ENCODE measurements at places on chromosomes 12 and 14. TPM values are rescaled to one million over a fixed set of nuclear protein-coding genes. Genes with fewer than 3 reads are reported as not detected.

- DNase-seq, result peak; percentile 91
Observed at GRCh38 chr12:116924558-116925453, 14.1 kb downstream of the FBXW8 start.

DNA sequence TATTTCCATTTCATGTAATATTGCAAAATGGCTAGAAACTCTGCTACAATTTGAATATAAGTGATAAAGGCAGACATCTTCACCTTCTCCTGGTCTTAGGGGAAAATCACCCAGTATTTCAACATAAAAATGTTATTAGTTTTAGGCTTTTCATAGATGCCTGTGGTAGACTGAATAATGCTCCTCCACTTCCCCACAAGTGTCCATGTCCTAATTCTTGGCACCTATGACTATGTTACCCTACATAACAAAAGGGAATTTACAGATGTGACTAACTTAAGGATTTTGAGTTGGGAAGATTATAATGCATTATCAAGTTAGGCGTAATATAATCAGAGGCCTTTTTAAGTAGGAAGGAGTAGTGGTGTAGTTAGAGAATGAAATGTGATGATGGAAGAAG, 196.4 kb downstream of the TMTC3 start:
- no peak for DNase-seq

- no peak for DNase-seq
Observed at GRCh38 chr12:112023759-112024396, 10.7 kb downstream of the ERP29 start.

DNA sequence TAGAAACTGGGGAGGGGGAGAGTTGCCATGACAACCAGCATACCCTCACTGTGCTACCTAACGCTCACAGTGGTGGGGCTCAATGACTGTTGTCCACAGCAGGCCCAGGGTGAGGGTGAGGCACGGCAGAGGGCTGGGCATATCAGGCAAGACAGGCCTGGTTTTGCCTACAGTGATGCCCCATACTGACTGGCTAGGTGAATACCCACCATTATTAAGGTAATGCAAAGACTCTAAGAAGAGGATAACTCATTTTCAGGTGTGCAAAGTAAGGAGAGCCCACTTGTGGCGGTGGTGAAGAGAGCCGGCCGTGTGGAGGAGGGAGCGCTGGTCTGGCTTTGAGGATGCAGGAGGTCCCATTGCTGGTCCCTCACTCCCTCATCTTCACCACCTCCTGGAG, 422.3 kb downstream of the FUT8 start:
- DNase-seq, result no peak

GRCh38 chr12:56645201-56645716, 525 bp downstream of the ATP5F1B start:
- DNase-seq, result peak; percentile 20

DNA sequence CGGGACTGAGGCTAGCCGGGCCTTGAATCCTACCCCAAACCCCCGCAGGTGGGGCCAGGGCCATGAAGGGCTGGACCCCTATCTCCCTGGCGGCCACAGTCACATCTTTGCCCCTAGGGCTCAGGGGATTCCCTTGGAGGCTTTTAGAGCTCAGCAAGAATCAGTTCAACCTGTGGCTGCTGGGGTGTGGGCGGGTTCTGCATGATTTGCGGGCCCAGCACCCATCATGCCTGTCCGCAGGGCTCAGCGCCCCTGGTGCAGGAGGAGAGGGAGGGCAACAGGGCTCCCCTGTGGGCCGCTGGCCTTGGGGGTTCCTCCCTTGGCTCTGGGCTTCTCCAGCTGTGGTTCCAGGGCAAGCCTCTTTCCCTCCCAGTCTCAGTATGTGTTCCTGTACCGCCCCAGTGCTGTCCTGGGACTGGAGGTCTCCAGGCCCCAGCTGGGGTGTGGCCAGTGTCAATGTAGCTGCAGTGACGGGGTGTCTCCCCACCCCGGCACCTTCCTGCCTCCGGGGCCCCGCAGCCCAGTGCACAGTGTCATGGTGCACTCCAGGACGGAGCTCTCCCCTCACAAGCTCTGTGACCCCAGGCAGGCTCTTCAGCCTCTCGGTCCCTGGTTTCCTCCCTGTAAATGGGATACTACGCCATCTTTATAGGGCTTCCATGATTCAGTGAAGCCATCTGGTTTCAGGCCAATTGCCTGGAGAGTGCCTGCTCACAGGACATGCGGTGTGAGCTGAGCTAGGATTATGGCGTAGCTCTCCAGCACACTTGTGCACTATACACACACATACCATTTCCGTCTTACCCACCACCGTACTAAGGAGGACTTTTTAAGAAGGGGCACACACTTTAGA, 9.9 kb upstream of the LBHD2 start:
- DNase-seq, result no peak

The PROX2 gene
- total RNA-seq, result not detected

The EGLN3 gene
- total RNA-seq, result 30.1 TPM

DNA sequence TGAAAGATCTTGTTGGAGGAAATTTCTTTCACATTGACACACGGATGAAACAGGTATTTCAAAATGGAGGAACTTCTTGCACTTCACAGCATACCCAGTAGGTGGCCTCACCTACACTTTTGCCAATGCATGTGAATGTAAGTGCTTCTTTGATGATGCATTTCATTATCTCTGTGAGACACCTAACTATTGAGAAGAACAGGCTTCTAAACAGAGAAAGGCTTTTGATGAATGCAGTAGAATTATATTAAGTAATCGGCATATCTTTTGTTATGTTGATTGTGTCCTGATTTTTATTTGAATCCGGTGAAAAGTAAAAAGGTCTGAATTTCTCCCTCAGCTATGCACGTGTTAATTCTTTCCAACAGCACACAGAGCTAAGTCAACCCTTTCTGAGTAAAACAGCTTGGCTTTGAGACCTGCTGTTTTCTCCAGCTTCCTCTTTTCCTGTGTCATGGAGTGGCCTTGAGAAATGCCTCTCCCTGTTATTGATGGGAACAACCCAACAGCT, 399.0 kb downstream of the NAV3 start:
- peak; percentile 52 for DNase-seq

The TULP3 gene
- 37.8 TPM for total RNA-seq

DNA sequence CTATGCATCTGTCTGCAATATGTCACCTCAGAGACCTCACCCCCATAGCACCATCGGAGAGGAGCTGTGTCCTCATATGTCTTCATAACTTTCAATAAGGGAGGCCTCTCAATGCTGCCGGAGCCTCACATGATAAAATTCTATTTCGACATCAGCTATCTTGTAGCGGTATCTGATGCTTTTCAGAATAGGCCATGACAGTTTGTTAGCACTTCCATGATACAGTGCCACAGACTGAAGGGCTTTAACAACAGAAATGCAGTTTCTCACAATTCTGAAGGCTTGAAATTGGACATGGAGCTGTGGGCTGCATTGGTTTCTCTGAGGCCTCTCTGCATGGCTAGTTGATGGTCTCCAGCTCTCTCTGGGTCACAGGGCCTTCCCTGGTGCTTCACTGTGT, 125.0 kb upstream of the PZP start:
- DNase-seq, result no peak

- DNase-seq, result peak; percentile 40
Observed at GRCh38 chr12:26058818-26059217, 66.0 kb downstream of the BHLHE41 start.

DNA sequence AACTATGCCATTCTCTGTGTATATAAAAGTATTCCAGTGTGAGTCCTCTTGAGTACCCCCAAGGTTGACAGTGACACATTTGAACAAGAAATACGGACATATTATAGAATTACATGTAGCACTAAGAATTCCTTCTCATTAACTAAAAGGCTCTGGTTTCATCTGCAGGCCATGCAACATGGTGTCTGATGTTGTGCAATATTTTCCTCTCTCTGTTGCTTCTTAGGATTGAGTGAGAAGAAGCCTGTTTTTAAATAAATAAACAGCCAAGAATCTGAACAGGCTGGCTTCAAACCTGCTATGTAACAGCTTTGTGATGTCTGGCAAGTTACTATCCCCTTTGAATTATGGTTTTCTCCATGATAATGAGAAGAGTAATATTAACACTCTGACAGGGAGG, 22.2 kb upstream of the CCER1 start:
- no peak for DNase-seq

GRCh38 chr12:108696111-108696995, 35.0 kb downstream of the CORO1C start:
- peak; percentile 99 for DNase-seq

The SIX6 gene
- total RNA-seq, result not detected

The SLC25A47 gene
- not detected for total RNA-seq

DNA sequence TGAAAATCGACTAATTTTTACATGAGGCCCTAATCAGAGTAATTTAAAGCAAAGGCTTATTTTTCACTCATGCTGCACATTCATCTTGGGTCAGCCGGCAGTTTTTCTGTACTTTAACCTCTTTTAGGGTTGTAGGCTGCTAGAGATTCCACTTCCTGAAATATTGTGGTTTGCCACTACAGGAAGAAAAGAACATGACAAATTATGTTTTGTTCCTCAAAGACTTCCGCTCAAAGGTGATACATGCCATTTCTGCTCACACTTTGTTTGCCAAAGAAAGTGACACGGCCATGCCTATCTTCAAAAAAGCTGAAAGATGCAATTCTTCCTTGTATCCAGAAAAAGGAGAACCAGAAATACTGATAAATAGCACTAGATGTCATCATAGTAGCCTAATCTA, 183.4 kb upstream of the PPFIA2 start:
- no peak for DNase-seq

The DCAF4 gene
- 42.4 TPM for total RNA-seq

GRCh38 chr14:75258803-75259509, 19.7 kb upstream of the FOS start:
- DNase-seq, result peak; percentile 99

The GALNT8 gene
- total RNA-seq, result not detected

DNA sequence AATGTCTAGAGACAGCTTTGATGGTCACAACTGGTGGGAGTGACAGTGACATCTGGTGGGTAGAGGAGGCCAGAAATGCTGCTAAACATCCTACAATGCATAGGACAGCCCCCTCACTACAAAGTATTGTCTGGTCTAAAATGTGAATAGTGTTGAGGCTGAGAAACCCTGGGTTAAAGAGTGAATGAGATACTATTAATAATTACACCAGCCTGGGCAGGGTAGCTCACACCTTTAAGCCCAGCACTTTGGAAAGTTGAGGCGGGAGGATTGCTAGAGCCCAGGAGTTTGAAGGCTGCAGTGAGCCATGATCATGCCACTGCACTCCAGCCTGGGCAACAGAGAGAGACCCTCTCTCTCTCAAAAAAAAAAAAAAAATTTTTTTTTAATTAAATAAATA, 11.1 kb downstream of the SVOP start:
- DNase-seq, result no peak

DNA sequence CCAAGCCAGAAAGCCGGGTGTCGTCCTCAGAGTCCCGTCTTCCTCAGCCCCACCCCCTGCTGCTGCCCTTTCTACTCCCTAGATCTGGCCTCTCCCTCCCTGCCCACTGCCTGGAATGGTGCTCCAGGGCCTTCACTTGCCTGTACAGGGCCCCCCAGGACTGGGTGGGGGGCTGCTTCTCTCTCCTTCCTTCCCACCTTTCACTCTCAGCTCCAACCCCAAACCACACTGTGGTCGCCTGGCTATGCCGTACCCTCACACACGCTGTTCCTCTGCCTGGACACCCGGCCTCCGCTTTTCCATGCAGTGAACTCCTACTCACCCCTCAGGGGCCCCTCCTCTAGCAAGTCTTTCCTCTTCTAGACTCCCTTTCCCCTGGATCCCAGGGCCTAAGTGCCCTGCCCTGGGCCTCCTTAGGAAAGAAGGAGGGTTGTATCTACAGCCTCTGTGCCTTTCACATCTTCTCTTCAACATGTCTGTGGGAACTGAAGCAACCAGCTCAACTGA, 25.5 kb upstream of the DIO3 start:
- no peak for DNase-seq

- no peak for DNase-seq
Observed at GRCh38 chr12:109776624-109777023, 56.6 kb downstream of the TRPV4 start.

Measured in M059J (cell line).